ENCODE measurements at places on chromosomes 2 and 18.

GRCh38 chr2:123609077-123609476 is 416.0 kb upstream of the CNTNAP5 start:
- DNase-seq: no peak

GRCh38 chr2:238883421-238883901 is 35.6 kb downstream of the TWIST2 start:
- DNase-seq: no peak

DNA sequence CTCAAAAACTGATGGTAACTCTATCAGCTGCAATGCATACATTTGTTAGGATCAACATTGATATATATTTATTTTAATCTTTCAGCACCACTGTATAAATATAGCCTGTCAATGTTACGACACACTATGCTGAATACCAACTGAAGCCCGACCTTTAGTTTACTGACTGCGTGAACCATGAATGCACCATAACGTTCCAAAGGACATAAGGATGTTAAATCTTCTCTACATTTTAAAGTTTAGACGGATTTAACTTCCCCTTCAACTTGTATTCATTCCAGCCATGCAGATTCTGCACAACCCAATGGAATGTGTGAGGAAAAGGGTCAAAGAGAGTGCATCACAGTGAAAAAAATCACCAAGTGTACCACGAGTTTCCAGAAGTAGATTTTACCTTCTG is 489.5 kb downstream of the IRS1 start:
- no peak for DNase-seq

DNA sequence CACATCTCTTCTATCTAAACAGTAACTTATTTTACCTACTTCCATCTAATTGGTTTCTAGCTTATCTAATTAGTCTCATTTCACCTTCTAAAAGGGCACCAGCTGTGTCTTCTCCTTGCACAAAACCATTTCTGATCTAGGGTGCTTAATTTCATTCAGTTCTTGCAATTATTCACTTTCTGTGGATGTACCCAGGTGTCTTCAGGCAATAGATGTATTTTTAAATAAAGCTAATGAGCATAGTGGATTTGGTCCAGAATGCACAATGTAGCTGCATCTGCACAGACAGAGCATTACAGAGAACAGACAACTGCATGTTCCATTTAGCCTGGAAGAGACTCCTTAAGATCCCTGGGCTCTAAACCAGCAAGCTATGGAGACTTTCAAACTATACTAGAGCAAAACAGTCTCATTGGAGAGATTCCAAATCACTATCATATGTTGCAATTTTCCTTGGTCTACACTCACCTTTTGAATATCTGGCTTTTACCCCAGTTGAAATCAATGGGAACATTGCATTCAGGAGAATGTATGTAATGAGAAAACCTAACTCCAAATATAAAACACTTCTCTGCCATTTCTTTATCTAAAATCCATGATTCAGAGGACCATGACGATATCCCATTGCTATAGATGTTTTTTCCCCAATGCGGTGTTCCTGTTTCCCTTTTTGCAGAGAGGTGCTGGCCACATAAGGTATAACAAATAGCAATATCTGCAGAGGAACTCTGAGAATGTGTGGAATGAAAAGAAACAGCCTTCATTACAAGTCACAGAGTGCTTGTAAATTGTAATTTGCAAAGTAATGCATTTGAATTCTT is 3.5 kb upstream of the RFX8 start:
- no peak for DNase-seq

GRCh38 chr2:13662055-13662454 is 945.3 kb downstream of the TRIB2 start:
- DNase-seq: no peak

DNA sequence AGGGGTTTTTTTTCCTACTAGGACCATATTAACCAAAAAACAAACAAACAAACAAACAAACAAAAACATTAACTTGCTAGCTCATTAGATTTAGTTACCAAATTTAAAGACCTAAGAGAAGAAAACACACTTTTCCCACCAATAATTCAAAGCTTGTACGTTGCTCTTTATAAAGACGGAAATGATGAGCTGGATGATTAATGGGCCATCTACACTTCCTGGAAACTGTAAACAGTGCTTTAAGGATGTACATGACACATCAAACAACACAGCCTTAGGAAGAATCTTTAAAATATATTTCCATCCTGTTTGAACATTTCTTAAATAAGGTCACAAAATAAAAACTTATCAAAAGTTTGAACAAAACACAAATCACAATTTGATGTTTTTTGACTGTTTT is 982 bp downstream of the BMP10 start:
- no peak for DNase-seq

GRCh38 chr2:75324861-75325284 is 125.6 kb upstream of the TACR1 start:
- DNase-seq: no peak

- no peak for DNase-seq
Observed at GRCh38 chr2:1721706-1722646, 22.3 kb downstream of the PXDN start.

DNA sequence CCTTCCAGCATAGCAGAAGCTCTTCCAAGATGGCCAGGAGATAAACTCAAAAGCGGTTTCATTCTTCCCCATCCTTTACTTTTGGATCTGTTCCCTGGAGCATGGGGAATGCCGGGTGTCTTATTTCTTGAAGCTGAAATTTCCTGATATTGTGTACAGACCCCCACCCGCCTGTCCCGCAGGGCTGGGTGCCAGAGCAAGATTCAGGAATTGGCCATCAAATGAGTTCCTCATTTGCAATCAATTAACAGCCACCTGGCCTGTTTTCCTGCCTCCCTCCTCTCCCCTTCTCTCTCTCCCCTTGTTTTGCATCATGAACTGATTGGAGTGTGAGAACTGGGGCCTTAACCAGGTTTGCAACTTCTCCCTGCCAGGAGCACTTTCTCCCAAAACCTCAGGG is 202.1 kb downstream of the SH3RF3 start:
- no peak for DNase-seq
